ENCODE measurements at places on chromosomes 5 and 9.

- no peak for DNase-seq
Observed at GRCh38 chr5:33477816-33478215, 37.1 kb downstream of the TARS1 start.

GRCh38 chr9:129586245-129586644, 34.7 kb downstream of the C9orf50 start:
- DNase-seq, result no peak

DNA sequence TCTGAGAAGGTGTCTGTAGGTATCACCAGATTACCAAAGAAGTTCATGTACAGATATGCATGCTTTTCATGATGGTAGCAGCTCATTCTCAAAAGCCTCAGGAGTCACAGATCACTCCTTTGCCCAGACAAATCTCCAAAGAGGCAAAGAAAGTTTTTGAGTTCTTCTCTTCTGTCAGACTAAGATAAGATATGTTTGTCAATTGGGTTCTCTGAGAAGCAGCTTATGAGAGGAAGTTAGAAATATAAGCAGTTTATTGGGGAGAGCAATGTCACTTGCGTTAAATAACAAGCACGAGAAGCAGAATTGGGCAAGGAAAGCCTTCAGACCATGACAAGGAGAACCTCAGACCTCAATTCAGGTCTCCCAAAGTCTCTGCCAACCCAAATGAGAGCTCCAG, 219.2 kb upstream of the KLF4 start:
- DNase-seq, result no peak

- no peak for DNase-seq
Observed at GRCh38 chr5:109682383-109682782, 7.3 kb upstream of the MAN2A1 start.

DNA sequence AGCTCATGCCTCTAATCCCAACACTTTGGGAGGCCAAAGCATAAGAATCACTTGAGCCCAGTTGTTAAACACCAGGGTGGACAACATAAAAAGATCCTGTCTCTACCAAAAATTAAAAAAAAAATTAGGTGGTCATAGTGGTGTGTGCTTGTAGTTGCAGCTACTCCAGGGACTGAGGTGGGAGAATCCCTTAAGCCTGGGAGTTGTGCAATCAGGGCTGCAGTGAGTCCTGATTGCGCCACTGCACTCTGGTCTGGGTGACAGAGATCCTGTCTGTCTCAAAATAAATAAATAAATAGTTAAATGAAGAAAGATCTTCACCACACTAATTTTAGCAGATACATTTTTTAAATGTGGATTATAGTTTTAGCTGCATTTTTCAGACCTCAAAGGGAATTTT, 433.2 kb downstream of the MAT2B start:
- DNase-seq, result no peak

- no peak for DNase-seq
Observed at GRCh38 chr5:88663793-88664216, 219.2 kb downstream of the MEF2C start.

GRCh38 chr5:175688352-175689146, 30.7 kb downstream of the HRH2 start:
- no peak for DNase-seq

- DNase-seq, result no peak
Observed at GRCh38 chr5:131983244-131983771, 28.1 kb downstream of the ACSL6 start.

- DNase-seq, result no peak
Observed at GRCh38 chr5:92337772-92338234, 954.7 kb upstream of the ARRDC3 start.

DNA sequence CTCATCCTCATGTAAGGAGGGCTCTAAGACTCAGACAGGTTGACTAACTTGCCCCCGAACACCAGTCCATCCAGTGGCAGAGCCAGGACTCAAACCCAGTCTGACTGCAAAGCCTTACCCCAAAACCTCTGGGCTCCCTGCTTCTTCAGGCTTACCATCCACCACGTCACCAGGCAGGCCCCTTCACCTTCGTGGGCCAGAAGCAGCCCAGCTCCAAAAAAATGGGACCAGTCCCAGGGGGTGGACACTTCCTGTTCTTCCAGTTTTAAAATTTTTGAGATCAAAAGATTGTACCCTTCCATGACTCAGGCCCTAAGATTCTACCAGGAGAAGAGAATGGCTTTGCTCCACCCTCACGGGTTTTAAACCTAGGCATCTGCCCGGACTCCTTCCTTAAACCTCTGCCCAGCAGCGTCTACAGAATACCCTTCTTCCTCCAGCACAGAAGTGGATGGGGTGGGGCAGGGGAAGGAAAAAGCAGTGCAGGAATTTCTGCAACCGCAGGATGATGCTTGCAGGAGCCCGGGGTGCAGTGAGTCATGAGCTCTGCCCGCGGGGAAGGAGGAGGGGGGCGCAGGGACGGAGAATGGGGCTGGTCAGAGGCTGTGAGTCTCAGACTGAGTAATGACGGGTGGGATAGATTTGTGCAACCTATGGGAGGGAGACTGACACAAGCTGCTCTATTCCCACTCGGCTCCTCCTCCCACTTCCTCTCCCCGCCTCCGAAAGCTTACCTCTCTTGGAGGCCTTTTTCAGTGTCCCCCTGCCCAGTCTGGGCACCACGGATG, 50.4 kb upstream of the STXBP1 start:
- DNase-seq, result no peak

DNA sequence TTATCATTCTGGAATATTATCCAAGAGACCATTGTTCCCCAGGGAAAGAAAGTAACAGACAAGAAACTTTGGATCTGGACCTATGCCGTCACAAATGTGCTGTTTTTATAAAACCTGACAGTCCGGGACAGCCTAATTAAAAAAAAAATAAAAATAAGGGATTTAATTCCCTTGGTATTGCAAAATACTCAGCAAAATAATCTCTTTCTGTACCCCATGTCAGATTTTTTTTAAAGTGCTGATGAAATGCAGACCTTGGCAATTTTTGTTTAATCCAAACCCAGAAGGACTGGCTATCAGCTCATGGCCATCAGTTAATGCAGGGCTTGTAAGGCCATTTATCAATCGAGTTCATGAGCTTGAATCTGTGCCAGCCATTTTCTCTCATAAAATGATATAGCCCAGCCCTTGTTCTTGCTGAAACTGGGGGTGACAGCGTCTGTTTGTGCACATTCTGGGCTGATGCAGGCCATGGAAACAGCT, 162.7 kb upstream of the S1PR3 start:
- no peak for DNase-seq

GRCh38 chr5:178486239-178486641, 104.0 kb downstream of the COL23A1 start:
- DNase-seq, result no peak

- no peak for DNase-seq
Observed at GRCh38 chr9:111904026-111904425, 7.4 kb downstream of the UGCG start.

DNA sequence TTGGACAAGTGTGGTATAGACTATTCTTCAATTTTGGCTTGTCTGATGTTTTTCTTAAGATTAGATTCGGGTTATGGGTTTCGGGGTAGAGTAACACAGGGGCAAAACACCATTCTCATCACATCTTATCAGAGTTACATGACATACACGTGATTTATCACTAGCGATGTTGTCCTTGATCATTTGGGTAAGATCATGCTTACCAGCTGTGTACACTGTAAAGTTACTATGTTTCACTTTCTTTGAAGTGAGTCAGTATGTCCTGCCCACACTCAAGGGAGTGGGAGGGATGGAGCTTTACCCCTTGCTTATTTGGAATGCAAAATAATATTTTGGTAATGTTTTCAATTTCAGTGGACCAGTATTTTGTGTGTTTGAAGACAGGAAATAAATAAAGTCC, 101.8 kb upstream of the TAF11L2 start:
- DNase-seq, result no peak

DNA sequence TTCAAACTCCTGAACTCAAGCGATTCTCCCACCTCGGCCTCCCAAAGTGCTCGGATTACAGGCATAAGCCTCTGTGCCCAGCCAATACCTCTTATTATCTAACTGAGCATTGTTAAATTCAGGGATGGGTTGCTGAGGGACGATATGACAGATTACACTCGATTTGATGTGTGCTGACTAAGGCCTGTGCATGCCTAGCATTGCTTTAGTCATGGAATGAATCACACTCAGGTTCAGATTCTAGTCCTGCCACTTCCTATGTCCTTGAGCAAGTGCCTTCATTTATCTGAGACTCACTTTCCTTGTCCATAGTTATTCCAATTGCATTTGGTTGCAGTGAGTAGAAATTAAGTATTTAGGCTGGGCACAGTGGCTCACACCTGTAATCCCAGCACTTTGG, 19.5 kb downstream of the THBS4 start:
- DNase-seq, result no peak

DNA sequence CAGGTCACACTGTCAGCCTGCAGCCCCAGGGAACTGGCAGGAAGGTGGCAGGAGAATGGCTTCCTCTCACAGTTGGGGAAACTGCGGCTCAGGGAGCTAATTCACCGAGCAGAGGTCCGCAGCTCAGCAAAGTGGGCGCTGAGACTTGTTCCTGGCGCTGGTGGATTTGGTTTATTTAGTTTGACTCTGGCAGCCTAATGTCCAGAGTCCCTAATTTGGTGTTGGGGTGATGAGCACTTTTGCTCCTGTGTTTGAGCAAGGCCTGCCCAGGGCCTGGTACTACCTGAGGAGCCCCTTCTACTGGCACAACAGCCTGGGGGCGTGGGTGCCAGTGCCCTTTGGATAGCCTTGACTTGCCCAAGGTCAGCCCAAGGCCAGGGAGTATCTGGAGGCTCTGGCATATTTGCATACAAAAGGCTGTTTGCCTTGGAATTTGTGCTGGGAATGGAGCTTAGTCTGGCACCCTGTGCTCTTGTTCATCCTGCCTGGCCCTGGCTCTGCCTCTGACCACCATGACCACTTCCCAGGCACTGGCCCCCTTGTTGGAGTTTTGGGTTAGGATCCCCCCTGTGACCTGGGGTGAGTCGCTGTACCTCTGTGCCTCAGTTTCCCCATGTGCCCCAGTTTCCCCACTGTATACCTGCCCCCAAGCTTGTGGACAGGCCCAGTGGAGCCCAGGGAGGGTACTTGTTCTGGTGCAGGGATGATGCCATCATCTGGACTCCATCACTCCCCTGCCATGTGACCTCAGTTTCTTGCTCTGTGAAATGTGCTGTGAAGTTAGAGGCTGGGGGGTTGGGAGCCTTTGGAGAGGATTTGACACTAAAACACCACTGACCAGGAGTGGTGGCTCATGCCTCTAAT, 1.4 kb downstream of the SUSD3 start:
- no peak for DNase-seq

DNA sequence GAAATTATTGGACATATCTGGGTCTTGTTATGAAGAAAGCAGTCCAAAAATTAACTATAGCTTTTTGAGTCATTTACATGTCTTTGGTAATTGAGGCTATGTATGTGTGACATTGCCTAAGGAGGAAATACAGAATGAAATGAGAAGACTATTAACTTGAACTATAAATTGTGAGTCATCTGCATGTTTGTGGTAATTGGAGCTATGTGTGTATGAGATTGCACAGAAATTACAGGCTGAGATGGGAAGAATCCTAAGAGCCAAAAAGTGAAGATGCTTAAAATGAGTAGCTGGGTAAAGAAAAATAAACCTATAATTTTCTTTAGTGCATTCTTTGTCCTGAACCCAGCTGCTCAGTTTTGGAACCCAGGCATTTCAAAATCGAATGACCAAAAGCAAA, 747.6 kb upstream of the EDIL3 start:
- no peak for DNase-seq

- no peak for DNase-seq
Observed at GRCh38 chr5:92455011-92455410, 1071.9 kb upstream of the ARRDC3 start.

GRCh38 chr5:160367885-160368284, 2.5 kb downstream of the C1QTNF2 start:
- DNase-seq, result no peak

- DNase-seq, result no peak
Observed at GRCh38 chr9:81825846-81826516, 102.2 kb upstream of the SPATA31D4 start.

DNA sequence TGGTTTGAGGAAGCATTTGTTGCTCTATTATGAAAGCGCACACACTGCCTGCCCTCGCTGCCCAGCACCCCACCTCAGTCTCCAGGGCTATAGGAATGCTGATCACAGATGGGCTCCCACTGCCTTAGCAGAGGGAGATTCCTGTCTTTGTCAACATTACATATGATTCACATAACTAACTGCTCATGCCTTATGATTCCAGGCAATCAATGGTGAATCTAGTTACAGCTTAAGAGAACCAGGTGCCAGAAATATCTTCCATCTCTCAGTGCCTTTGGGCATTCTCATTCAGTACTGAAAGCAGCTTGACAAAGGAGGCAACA, 458.9 kb upstream of the C9orf72 start:
- no peak for DNase-seq

- DNase-seq, result no peak
Observed at GRCh38 chr9:92488681-92489550, 6.6 kb upstream of the ASPN start.

DNA sequence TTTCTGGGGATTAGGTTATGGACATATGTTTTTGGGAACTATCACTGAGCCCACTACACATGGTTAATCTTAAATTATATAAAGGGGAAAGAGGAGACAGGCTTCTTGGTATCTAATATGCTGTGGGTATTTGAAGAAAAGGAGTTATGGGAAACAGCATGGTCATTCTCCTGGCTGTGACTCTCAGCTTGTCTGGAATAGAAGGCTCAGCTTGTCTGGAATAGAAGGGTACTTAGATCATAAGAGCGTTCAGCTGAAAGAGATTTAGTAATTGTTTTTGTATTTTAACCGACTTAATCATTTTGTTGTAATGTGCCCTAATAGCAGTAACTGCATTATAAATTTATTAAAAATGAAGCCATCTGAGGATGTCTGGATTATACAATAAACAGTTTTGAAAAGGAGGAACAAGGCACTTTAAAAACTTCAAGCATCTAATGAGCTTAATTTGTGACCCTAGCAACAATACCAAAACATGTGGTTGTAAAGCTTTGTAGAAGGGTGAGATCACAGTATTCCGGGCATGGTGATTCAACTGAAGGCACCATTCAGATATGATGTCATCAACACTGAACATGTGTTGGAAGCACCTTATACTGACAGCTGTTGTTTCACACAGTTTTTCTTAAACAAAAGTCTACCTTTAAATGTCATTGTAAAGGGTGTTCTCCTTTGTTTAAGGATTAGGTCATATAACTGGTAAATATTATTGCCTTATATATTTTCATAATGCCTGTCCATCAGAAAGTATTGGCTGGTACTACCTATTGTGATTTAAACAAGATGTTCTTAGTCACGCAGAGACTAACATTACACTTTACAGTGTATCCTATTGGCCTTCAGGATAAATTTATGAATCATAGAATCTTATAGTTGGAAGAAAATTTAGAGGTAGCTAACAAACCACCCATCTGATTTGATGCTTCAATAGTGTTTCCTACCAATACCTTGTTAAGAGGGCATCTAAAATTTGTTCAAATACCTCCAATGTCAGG, 2174.1 kb upstream of the WWC1 start:
- DNase-seq, result no peak

DNA sequence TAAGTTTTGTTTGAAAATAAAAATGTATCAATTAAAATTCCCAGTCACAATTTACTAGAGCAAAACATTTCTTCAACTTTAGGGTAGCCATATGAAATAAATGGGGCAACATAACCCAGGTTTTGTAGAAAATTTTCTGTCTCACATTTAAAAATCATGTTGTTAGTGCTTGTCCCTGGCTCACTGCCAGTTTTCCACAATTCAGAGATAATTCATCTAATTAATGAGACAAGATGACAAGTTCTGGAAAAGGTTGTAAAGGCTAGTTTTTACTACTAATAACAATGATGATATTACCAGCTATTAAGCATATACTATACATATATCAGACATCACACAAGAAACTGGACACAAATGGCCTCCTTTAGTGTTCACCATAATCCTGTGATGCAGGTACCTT, 45.9 kb downstream of the MEGF9 start:
- no peak for DNase-seq
